Stomach (tissue), 19 donors: ENCODE measurements at places on chromosomes 4 and X. TPM values are rescaled to one million over a fixed set of nuclear protein-coding genes. Genes with fewer than 3 reads are reported as not detected.

- H3K27ac ChIP-seq = no peak overlapping the region
- no peaks in the 10 kb centered on the region for H3K36me3 ChIP-seq
- no peaks in the 10 kb centered on the region for H3K27me3 ChIP-seq
- H3K4me1 ChIP-seq = no peaks in the 10 kb centered on the region
- no peak overlapping the region for H3K4me3 ChIP-seq
- DNase-seq = no peak
Observed at GRCh38 chr4:128364565-128364964, 77.0 kb upstream of the PGRMC2 start.

- no peak overlapping the region for H3K27ac ChIP-seq
- no peak for DNase-seq
- no peak overlapping the region for H3K4me3 ChIP-seq
- no peaks in the 10 kb centered on the region for H3K27me3 ChIP-seq
- no peaks in the 10 kb centered on the region for H3K4me1 ChIP-seq
Observed at GRCh38 chr4:1883583-1883982, 12.4 kb downstream of the NSD2 start.

- H3K4me1 ChIP-seq = no peaks in the 10 kb centered on the region
- no peak overlapping the region for H3K4me3 ChIP-seq
- no peak overlapping the region for H3K27ac ChIP-seq
- no peak for DNase-seq
Observed at GRCh38 chrX:66622209-66622608, 16.7 kb downstream of the EDA2R start.

DNA sequence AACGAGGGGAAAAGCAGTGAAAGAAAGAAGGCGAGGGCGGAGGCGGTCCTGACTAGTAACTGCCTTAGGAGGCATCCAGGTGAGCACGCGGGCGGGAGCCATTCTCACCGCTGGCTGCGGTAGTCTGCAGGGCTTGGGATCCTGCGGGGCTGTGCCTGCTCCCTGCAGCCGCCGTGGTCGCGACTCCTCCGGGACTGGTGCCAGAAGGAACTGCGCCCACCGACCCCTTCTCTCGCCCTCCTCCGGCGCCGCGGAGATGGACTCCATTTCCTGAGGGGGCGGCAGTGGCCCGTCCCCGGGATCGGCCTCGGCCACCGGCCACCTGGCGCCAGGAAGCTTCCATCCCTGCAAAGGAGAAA is 543 bp downstream of the NFXL1 start:
- peak overlapping the region; percentile 88 for H3K27ac ChIP-seq
- peak; percentile 42 for DNase-seq
- H3K4me3 ChIP-seq = peak overlapping the region; percentile 57
- H3K36me3 ChIP-seq = peaks cover 17% of the 10 kb centered on the region

GRCh38 chr4:45636175-45636574 is 487.7 kb downstream of the GABRG1 start:
- no peaks in the 10 kb centered on the region for H3K36me3 ChIP-seq
- H3K27ac ChIP-seq = no peak overlapping the region
- H3K4me1 ChIP-seq = no peaks in the 10 kb centered on the region
- no peak for DNase-seq
- no peaks in the 10 kb centered on the region for H3K27me3 ChIP-seq
- no peak overlapping the region for H3K4me3 ChIP-seq

- H3K36me3 ChIP-seq = no peaks in the 10 kb centered on the region
- no peak overlapping the region for H3K27ac ChIP-seq
- H3K4me3 ChIP-seq = no peak overlapping the region
Observed at GRCh38 chr4:154433543-154433942, 58.1 kb downstream of the DCHS2 start.

- no peaks in the 10 kb centered on the region for H3K4me1 ChIP-seq
- no peak overlapping the region for H3K27ac ChIP-seq
- H3K4me3 ChIP-seq = no peak overlapping the region
- H3K27me3 ChIP-seq = no peaks in the 10 kb centered on the region
Observed at GRCh38 chrX:82362990-82363389, 1145.1 kb upstream of the POU3F4 start.

- peak; percentile 38 for DNase-seq
- no peaks in the 10 kb centered on the region for H3K27me3 ChIP-seq
- no peaks in the 10 kb centered on the region for H3K36me3 ChIP-seq
- H3K4me3 ChIP-seq = no peak overlapping the region
Observed at GRCh38 chrX:104370089-104370488, 115.4 kb upstream of the ESX1 start.

DNA sequence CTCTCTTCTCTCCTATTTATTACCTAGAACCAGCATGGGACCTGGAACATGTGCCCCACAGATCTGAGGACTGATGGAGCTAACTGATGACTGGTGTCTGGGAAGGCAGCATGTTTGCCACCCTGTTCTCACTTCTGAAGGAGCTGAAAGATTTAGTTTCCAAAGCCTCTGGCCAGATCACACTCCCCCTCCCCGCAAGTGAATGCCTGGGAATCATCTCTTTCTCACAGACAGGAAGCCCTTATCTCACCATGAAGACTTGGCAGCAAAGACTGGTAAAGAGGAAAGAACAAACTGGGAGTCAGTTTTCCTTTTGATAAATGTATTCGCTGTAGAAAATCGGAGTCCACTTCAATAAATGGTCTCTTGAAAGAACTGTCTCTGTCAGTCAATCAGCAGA is 21.0 kb upstream of the PCYT1B start:
- H3K4me1 ChIP-seq = no peaks in the 10 kb centered on the region
- no peaks in the 10 kb centered on the region for H3K36me3 ChIP-seq
- H3K27ac ChIP-seq = no peak overlapping the region
- DNase-seq = no peak

GRCh38 chr4:75741027-75741426 is 16.6 kb downstream of the USO1 start:
- no peak for DNase-seq
- no peak overlapping the region for H3K27ac ChIP-seq
- H3K27me3 ChIP-seq = no peaks in the 10 kb centered on the region
- H3K4me1 ChIP-seq = peaks cover 36% of the 10 kb centered on the region
- peaks cover 3% of the 10 kb centered on the region for H3K36me3 ChIP-seq
- H3K4me3 ChIP-seq = no peak overlapping the region

DNA sequence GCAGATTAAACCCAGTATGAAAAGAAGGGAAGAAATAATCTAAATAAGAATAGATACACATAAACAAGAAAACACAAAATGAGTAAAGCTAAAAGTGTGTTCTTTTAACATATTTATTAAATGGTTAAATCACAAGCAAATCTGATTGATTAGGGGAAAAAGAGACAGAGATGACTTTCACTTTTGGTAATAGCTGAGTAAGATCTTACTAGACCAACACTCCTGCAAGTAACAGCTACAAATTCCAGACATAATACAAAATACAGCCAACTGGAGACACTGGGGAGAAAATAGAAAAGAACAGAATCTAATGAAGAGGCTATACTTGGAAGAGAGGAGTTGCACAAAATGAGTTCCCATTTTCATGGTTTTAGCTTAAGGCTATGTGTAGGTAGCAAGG is 33.5 kb downstream of the OR13H1 start:
- H3K4me1 ChIP-seq = no peaks in the 10 kb centered on the region
- H3K36me3 ChIP-seq = no peaks in the 10 kb centered on the region
- H3K4me3 ChIP-seq = no peak overlapping the region

DNA sequence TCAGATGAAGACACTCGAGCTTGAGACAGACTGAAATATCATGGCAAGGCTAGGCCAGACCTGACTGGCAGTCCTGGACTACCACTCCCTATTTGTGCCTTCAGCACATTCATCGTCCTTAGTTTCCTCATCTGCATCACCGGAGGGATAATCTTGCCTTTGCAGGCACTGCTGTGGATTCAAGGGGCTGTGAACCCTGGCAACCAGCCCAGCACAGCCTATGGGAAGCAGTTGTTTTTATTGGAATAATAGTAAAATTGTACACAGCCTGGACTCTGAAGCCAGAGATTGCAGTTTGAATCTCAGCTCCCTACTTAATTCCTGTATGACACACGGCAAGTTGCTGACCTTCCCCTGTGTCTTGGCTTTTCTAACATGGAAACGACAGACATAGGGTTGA is 161.0 kb downstream of the NSUN7 start:
- no peak overlapping the region for H3K27ac ChIP-seq
- no peak overlapping the region for H3K4me3 ChIP-seq
- no peaks in the 10 kb centered on the region for H3K36me3 ChIP-seq
- H3K27me3 ChIP-seq = no peaks in the 10 kb centered on the region
- H3K4me1 ChIP-seq = no peaks in the 10 kb centered on the region
- DNase-seq = no peak

DNA sequence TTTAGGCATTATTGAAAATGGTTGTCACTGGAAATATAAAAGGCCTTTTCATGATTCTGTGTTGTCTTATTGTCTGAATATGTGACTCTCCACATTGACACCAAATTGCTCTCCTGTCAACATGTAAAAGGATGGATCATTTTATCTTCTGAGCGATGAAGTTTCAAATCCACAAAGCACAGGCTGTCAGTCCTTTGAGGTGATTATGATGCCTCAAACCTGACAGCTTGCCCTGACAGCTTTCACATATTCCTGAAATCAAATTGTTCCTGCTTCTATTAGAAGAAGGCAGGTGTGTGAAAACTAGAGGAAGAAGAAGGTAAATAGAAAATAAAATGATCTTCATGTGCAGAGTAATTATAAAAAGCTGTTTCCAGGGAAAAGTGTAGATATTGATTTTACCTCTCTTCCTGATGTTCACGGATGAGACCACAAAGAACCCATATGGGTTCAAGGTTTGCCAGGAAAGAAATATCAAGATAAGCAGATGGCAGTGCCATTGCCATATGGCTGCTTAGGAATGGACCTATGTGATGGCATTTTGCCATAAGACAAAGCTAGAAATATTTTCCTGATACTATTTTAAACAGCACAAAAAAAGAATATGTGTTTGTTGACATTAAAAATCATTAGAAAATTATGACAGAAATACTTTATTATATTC is 1006.3 kb upstream of the AGA start:
- H3K27me3 ChIP-seq = no peaks in the 10 kb centered on the region
- no peak for DNase-seq
- H3K27ac ChIP-seq = no peak overlapping the region
- no peak overlapping the region for H3K4me3 ChIP-seq
- no peaks in the 10 kb centered on the region for H3K36me3 ChIP-seq
- H3K4me1 ChIP-seq = no peaks in the 10 kb centered on the region

DNA sequence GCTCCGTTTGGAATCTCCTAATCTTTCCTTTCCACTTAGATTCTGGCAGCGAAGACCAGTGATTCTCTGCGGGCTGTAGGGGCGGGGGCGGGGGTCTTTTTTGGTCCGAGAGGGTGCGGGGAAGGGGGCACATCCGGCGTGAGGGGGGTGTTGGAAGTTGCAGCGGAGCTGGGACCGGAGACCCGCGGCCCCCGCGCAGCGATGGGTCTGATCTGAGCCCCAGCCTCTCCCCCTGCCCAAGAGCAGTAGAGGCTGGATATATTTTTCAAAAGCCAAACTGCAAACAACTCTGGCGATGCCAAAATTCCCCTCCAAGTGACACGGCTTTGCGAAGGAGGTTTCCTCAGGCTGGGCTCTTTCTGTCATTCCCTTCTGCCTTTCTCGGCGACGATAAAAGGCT is 355 bp downstream of the GRID2 start:
- H3K4me3 ChIP-seq = peak overlapping the region; percentile 44
- H3K27ac ChIP-seq = no peak overlapping the region
- H3K27me3 ChIP-seq = peaks cover 30% of the 10 kb centered on the region
- peaks cover 27% of the 10 kb centered on the region for H3K4me1 ChIP-seq
- no peaks in the 10 kb centered on the region for H3K36me3 ChIP-seq

DNA sequence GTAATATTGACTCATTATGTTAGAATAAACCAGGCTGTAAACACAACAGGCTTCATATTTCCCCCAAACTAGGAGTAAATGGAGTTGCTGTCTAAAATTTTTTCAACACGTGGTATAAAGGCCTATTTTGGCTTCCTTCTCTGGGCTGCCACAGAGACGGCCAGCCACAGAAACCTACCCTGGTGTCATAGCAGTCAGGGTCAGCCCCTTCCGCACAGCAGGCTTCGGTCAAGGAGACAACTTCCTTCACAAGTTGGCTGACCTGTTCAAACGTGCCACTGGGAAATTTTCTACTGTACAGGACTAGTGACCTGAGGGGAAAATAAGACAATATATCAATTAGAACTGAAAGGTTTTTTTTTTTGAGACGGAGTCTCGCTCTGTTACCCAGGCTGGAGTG is 15.8 kb downstream of the GC start:
- H3K4me1 ChIP-seq = no peaks in the 10 kb centered on the region
- H3K4me3 ChIP-seq = no peak overlapping the region
- H3K27ac ChIP-seq = no peak overlapping the region

DNA sequence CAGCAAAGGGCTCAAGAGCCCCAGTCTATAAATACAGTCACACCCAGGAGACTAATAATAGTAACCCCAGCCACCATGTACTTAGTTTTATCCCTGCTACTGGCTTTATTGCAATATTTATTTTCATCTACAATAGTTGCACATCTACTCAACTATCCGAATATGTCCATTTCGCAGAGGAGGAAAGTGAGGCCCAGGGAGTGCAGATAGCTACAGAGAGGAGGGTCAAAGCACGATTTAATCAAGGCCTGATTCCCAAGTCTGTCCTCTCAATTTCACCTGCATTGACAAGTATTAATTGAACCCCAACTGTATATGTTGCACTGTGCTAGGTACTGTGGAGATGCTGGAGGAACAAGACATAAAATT is 4.0 kb upstream of the PLP2 start:
- no peaks in the 10 kb centered on the region for H3K36me3 ChIP-seq
- peak overlapping the region; percentile 36 for H3K4me3 ChIP-seq
- no peaks in the 10 kb centered on the region for H3K27me3 ChIP-seq
- H3K4me1 ChIP-seq = peaks cover 40% of the 10 kb centered on the region
- no peak for DNase-seq

- H3K36me3 ChIP-seq = no peaks in the 10 kb centered on the region
- no peak overlapping the region for H3K27ac ChIP-seq
- no peak for DNase-seq
Observed at GRCh38 chr4:131650951-131651350, 1498.1 kb upstream of the PCDH10 start.

- peak overlapping the region; percentile 52 for H3K27ac ChIP-seq
- no peaks in the 10 kb centered on the region for H3K27me3 ChIP-seq
- H3K36me3 ChIP-seq = no peaks in the 10 kb centered on the region
- H3K4me1 ChIP-seq = no peaks in the 10 kb centered on the region
- no peak for DNase-seq
- H3K4me3 ChIP-seq = no peak overlapping the region
Observed at GRCh38 chrX:17591741-17592110, 145.6 kb upstream of the SCML1 start.

- H3K27ac ChIP-seq = no peak overlapping the region
- no peak overlapping the region for H3K4me3 ChIP-seq
- no peaks in the 10 kb centered on the region for H3K36me3 ChIP-seq
- no peaks in the 10 kb centered on the region for H3K4me1 ChIP-seq
Observed at GRCh38 chr4:11842620-11843263, 414.0 kb upstream of the HS3ST1 start.

- no peaks in the 10 kb centered on the region for H3K27me3 ChIP-seq
- H3K4me3 ChIP-seq = no peak overlapping the region
- H3K4me1 ChIP-seq = no peaks in the 10 kb centered on the region
- no peak overlapping the region for H3K27ac ChIP-seq
- no peak for DNase-seq
Observed at GRCh38 chr4:48247142-48247877, 22.3 kb downstream of the TEC start.

GRCh38 chr4:99841129-99841528 is 24.5 kb downstream of the DAPP1 start:
- DNase-seq = no peak
- no peaks in the 10 kb centered on the region for H3K27me3 ChIP-seq
- no peak overlapping the region for H3K4me3 ChIP-seq
- peaks cover 11% of the 10 kb centered on the region for H3K36me3 ChIP-seq
- H3K27ac ChIP-seq = no peak overlapping the region

Gene PPP1R2C
- total RNA-seq = not detected

Gene VCX2
- total RNA-seq = not detected

Gene CEP44
- 19.6 TPM for total RNA-seq

Gene LAP3
- total RNA-seq = 152 TPM

Gene EDNRA
- not detected for total RNA-seq

Gene TMEM144
- total RNA-seq = 2.2 TPM

Gene TMEM154
- total RNA-seq = 5.5 TPM

Gene PNMA5
- total RNA-seq = not detected

Gene HOPX
- total RNA-seq = 13.5 TPM

Gene SORBS2
- total RNA-seq = 102 TPM

Gene CDS1
- 17.4 TPM for total RNA-seq
